CD4-positive, alpha-beta T cell treated with Interleukin-12 subunit alpha and Interleukin-12 subunit beta, for 1 hour (primary cell): ENCODE measurements at places on chromosomes 3 and 15.

DNA sequence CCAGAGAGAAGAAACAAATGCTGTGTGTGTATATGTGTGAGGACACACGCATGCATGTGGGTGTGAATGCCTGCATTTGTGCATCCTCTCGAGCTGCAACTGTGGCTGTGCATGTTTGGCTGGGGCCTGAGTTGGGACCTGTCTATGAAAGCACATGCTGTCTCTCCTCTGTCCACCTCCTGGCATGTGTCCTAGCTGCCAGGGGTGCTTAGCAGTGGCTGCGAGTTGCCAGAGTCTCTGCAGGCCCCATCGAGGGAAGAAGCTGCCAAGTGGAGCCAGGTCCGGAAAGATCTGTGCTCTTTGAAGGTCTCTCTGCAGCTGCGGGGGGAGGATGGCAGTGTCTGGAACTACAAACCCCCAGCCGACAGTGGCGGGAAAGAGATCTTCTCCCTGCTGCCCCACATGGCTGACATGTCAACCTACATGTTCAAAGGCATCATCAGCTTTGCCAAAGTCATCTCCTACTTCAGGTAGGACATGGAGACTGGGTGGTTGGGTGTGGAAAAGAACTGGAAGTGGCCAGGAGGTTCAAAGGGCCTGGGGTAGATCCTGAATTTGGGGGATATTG lies 30.7 kb downstream of the NR1I2 start:
- no peak for DNase-seq

DNA sequence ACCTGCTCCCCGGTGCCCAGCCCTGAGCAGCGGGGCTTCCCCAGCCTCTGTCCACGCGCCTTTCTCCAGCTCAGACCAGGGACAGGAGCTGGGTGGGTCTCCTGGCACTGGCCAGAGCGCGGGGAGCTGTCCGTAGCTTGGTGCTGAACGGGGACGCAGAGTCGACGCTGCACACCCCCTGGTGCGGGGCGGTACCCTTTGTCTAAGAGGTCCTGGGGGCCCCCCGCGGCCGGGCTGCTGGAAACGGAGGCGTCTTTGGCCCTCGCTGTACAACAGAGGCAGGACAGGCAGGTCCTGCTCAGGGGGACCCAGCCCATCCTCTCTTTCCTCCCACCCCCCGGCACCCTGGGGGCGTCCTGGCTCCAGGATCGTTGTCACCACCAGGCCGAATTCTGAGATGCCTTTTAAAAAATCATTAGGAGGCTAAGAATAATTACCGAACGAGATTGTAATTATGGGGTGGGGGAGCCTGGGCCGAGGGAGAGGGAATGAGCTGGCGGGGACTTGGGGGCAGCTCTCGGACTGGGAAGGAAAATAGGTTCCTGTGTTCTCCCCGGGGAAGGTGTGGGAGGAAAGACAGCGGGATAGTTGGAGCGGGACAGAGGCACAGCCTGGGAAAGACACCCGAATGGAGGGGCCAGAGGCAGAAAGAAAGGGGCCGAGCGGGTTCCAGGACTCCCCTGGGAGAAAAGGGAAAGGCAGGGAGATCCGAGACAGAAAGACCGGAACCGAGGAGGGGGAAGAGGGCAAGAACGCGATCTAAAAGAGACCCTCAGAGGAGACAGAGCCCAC lies 4.1 kb upstream of the SKOR1 start:
- DNase-seq, result no peak

GRCh38 chr15:59245559-59245958 lies 38.9 kb downstream of the LDHAL6B start:
- DNase-seq, result no peak

DNA sequence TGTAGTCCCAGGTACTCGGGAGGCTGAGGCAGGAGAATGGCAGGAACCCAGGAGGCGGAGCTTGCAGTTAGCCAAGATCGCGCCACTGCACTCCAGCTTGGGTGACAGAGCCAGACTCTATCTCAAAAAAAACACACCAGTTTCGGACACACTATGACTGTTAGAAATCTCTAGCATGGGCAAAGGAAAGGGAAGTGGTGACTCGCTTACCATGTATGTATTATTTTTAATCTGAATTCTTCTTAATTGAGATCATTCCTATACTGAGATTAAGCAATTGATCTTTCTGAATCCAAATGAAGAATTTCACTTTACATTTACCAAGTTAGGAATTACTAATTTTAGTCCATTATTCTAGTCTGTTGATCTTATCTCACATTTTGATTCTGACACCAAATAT lies 459.2 kb upstream of the ALCAM start:
- DNase-seq, result no peak

DNA sequence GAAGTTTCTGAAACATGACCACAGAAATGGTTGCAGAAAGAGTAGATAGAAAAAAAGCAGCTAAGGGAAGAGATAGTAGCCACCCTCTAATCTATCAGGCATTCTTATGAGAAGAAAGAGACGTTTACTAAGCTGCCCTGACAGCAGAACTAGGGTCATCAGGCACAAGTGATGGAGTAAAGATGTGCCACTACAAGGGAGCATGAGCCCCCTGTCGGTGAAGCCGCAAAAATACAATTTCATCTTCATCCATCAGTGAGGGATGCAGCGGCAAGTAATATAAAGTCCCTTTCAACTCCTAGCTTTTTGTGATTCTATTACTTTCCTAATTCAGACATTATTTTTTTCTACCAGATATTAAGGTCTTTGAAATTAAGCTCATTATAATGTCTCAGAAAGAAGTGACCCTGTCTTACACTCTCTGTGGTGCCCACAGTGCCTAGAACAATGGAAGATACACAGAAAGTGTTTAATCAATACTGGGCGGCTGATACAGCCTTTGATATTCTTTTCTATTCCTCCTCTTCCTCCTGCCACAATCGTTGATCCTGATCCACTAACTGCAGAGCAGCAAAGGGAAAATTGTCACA lies 651.6 kb downstream of the NTRK3 start:
- peak; percentile 12 for DNase-seq

DNA sequence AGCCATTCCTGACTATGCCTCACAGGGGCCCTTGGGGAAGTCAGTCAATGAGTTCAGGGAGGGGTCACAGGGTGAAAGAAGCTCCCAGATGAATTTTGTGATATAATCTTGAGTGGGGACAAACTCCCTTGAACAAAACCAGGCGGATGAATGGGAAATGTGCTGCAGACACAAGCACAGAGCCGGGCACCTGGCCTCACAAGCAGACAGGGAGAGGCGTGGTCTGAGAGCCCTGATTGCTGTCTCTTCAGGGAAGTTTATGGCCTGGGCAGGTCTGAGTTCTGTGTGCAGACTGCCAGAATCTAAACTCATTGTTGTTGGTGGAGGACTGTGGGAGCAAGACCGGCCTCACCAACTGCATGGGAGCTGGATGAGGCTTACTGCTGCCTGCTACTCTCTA lies 591.8 kb downstream of the EPHA3 start:
- DNase-seq, result no peak

GRCh38 chr3:12357456-12357855 lies 68.6 kb downstream of the PPARG start:
- no peak for DNase-seq

GRCh38 chr3:103644450-103644849 lies 1209.6 kb downstream of the ZPLD1 start:
- no peak for DNase-seq

DNA sequence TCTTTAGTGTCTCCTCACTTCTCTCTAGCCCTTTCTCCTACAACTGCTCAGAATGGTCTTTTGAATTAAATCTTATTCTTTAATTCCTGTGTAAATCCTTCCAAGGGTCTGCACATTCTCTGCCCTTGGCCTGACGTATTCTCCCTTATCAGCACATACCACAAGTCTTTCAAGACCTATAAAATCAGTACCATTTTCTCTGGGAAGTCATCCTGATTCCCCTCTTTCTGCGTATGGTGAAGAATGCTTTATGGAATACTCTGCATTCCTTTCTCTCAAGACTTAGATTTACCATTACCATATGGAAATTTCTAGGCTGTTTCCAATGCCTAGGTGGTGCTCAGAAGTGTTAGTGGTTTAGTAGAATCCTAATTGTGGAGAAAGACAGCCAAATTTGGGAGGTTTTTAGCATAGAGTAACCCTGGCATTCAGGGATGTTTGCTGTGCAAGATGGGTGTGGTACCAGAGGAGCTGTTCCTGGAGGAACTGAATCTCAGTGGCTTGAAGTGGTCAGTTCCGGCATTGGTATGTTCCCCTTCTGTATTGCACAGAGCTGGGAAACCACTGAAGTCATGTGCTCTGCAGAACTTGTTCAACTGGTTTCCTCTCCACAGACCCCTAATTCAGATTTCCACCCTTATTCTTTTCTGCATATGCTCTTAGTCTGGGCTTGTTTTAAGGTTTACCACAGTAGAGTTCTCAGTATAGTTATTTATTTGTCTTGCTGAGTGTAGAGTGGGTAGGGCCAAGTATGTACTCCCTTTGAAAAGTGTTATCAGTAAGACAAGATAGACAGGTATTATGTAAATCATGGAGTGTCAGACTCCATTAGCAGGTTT lies 24.5 kb downstream of the IQGAP1 start:
- DNase-seq, result peak; percentile 37

- DNase-seq, result peak; percentile 45
Measured at GRCh38 chr3:88019024-88019423, 39.8 kb downstream of the CGGBP1 start.

GRCh38 chr3:185586686-185587039 lies 568 bp downstream of the SENP2 start:
- no peak for DNase-seq

GRCh38 chr3:110521019-110521418 lies 550.6 kb upstream of the NECTIN3 start:
- DNase-seq, result no peak

DNA sequence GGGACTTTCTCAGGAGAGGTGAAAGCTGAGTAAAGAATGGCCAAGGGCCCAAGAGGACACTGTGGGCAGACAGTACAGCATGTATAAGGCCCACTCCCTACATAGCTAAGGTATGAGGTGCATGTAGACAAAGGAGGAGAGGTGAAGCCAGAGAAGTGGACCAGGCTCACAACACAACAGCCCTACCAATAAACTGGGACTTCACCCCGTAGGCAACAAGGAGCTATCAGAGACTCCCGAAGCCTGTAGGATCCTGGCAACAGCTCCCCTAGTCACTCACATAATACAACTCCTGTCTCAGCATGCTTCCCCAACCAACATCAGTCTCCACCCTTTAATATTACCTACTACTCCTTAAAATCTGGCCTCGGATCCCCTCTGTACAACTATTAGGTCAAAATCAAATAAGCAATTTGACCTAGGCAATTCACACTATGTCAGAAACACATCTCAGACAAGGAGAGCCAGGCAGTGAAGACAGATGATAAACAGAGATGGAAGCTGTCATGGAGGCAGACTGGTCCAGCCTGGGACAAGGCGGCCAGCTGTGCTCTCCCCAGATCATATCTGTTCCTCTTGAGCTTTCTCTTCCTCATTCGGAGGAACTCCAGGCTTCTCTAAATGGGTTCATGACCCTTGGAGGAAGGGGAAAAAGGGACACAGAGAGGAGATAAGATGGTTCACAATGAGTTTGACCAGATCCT lies 1.4 kb downstream of the XXYLT1 start:
- DNase-seq, result no peak

DNA sequence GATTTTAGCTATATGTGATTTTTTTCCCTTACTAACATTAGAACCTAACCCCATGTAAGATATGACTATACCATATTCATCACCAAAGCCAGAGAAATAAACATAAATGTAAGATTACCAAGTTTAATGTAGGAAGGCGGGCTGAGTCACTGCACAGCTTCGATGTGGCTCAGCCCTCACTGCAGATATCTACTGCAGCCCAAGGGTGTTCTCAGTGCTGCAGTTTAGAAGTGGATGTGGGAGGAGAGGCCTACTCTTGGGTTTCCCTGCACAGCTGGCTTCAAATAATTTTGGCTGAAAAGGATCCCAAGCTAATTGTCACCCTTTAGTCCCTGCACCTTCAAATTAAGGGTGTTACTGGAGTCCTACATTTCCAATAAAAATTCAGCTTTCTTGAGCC lies 9.3 kb downstream of the ARPP19 start:
- no peak for DNase-seq

- DNase-seq, result no peak
Measured at GRCh38 chr3:151992326-151993041, 119.0 kb downstream of the SUCNR1 start.

DNA sequence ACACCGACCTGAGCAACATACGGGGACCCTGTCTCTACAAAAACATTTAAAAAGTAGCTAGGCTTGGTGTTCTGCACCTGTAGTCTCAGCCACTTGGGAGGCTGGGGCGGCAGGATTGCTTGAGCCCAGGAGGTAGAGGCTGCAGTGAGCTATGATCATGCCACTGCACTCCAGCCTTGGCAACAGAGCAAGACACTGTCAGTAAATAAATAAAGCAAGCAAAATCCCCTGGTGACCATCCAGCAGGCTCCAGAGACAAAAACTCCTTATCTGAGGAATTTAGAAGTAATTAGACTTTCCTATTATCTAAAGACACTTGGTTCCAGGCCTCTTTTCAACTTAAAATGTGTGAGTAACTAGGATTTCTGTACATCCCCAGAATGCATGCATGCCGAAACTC lies 29.5 kb upstream of the ZNF774 start:
- DNase-seq, result no peak

DNA sequence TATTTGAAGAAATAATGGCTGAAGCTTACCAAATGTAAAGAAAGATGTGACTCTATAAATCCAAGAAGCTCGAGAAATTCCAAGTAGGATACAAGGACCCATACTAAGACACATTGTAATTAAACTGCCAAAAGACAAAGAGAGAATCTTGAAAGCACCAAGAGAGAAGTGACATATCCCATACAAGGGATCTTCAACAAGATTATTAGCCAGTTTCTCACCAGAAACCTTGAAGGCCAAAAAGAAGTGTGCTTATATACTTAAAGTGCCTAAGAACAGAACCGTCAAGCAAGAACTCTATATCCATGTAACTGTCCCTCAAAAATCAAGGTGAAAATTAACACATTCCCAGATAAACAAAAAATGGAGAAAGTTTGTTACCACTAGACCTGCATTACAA lies 220.5 kb downstream of the ADAMTS17 start:
- no peak for DNase-seq

DNA sequence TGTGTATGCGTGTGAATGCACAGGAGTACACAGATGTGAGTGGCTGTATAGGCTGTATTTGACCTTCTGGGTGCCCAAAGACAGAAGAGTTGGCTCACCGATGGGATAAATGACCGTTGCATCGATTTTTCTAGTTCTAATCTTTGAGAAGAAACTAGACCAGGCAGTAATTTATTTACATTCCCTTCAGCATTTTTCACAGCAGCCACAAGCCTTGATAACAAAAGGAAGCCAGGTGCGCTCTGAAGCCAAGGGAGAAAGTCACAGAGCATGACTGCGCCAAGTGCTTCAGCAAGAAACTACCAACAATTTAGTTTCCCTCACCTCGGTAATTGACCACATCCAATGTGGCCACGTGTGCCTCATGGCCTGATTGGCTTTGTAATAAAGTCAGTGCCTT lies 5.9 kb upstream of the FAM3D start:
- DNase-seq, result no peak

DNA sequence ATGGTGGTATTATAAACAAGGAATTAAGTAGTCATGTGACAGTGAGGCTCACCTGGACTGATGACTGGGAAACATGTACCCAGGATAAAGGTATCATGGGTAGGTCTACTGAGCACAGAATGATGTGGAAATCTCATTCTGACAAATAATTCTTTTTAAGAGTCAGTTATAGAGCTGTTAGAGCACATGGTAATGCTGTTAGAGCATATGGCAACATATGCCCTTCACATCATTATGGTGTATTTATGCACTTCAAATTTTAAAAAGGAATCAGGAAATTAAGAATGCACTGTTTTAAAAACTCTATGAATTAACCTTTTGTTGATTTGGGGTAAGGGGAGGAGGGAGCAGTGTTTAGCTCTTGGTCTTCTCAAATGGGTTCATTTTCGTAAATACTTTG lies 1.7 kb downstream of the SLC6A20 start:
- DNase-seq, result no peak
